ENCODE measurements at places on chromosomes 5 and 9.

DNA sequence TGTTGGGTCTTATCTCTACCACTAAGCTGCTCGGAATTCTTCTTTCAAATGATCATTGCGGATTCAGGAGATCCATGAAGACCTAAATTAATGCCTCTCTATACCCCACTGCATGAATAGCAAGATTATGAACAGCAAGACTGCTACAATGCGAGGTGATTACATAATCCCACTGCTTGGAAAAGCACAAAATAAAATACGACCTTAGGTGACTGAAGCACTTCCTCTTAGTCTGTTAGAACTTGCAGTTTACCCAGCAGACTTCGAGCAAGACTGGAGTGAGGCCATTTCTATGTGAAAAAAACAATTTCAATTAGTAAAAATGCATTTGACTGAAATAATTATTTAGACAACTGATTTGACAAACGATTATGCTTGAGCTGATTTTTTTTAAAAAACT lies 59.8 kb downstream of the SH3RF2 start:
- no peak for DNase-seq

- DNase-seq: no peak
Observed at GRCh38 chr5:115829913-115830312, 11.5 kb downstream of the ATG12 start.

DNA sequence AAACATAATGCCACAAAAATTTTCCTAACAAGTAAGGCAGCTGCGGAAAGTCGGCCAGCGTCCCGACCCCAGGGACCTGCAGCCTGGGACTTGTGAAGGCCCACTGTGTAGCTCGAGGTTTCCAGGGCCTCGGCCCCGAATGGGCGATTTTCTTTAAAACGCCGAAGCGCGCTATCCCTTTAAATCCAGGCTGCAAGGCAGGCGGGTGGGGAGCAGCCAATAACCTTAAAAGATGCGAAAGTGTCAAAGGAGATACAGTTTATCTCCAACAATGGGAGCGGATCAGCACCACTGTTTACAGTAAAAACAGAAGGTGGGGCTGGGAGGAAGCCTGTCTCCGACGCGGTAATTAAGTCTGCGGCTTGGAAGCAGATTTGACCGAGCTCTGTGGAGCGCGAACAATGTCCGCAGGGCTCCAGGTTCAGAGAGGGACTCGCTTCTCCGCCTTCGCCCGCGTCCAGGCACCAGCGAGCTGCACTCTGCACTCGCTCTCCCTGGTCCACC lies 1.7 kb upstream of the ZSWIM6 start:
- DNase-seq: no peak

GRCh38 chr9:133881671-133882381 lies 110.3 kb downstream of the VAV2 start:
- DNase-seq: no peak

DNA sequence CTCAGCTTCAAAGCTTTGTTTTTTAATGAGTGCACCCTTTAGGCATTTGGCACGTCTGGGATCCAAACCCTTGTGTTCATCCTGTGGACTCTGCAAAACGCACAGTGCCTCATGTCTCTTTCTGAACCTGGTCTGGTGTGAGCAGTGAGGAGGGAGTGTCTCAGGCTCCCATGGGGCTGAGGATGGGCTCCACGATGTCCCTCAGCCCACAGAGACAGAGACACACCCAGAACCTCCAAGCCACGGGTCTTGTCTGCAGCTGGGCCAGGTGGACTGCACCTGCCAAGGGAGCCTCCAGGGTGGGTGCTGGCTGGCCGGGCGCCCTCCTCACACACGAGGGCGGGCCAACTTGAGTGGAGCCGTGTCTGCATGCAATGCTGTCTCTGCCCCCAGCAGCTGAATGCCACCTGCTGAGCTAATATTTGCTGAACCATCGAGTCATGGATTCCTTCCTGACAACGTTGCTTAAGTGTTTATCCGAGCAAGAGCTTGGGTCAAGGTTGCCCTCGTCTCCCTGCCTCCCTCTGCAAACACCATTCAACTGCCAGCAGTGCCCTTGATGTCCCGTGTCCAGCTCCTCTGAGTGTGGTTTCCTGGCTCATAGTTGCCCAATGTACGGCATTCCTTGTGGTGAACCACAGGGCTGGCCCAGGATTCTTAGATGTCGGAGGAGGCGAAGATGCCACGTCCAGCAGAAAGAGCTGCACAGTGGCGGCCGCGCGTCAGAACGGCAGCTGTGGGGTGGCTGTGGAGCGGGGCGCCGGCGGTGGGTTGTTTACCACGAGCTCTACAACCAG lies 31.4 kb upstream of the LPCAT1 start:
- no peak for DNase-seq

- no peak for DNase-seq
Observed at GRCh38 chr9:86562691-86563090, 208.5 kb upstream of the TUT7 start.

DNA sequence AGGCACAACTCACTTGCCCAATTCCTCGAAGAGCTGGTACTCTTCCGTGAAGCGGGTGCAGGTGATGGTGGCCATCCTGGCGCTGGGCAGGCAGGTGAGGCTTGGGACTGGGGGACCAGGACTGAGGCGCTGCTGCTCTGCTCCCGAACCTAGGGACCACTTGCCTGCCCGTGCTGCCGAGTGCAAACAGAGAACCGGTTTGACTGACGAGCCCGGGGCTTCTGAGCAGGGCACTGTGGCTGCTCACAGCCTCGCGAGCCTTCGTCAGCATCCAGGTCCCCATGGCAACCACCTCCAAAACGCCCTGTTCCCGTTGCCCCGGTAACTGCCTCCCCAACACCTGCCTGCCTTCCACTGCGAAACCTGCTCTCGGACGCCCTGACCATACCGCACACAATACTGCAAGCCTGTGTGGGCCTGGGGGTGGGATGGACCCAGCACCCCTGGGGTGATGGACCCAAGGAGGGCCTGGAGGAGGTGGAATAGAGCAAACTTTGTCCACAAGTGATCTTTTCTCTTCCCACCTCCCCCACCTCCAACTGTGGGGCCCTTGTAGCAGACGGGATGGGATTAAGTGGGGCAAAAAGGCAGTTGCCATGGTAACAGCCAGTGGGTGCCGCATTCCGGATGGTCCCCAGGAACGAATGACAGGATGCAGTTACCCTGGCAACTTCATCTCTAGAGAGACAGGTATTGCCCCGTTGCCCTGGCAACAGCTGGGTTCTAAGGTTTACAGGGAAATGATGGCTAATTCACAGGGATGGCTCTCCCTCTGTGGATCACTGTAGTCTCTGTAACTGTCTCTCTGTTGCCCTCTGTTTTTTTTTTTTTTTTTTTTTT lies at the start of gene CAMK2A:
Gene CAMK2A (minus strand): TSS at position 223 of the 840 bp plus-strand sequence. CDS start 148 bp downstream, at position 75.
- DNase-seq: no peak

DNA sequence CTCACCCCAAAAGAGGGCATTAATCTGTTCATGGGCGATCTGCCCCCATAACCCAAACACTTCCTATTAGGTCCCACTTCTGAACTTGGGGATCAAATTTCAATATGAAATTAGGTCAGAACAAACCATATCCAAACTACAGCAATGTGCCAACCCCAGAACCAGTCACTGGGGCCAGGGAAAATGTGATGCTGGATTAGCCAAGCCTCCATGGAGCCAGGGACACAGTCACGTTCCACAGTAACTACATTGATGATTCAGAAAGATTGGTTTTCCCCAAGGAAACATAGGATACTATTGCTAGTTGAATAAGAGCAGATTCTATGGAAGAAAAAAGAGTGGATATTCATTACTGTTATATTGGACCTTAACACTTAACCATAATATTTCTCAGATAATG lies 84.2 kb downstream of the GIN1 start:
- no peak for DNase-seq

- DNase-seq: no peak
Observed at GRCh38 chr5:142561029-142561428, 124.9 kb downstream of the FGF1 start.

DNA sequence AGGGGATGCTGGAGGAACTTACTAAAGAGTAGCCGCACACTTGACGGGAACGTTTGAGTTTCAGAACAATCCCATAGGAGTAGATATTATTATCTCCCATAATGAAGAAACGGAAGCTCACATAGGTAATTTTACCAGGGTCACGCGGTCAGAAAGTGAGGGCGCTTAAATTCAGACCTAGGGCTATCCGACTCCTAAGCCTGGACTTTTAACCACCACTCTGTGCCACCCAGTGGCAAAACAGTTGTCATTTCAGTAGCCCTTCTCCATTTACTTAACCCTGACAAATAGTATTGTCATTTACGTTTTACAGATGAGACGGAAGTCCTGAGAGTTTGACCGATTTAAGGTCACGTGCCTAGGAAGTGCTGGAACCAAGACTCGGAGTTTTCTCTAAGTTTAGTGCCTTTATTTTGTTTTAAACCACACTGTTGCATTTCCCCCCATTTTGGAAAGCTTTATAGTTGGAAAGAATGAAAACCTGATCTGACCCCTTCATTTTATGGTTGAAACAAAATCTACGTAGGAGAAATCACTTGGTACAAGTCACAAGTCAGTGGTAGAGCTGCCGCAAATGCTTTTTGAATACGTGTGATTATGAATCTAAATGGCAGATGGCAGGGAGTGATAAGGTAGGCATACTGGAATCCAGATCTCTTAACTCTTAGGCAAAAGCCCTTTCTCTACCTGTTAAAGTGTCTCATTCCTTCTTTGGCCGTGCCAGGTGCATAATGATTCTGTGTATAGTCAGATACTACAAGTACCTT lies 650 bp downstream of the MRRF start:
- DNase-seq: no peak

GRCh38 chr5:96873449-96873848 lies 2.9 kb upstream of the ERAP2 start:
- DNase-seq: no peak

- no peak for DNase-seq
Observed at GRCh38 chr9:91839926-91840465, 110.0 kb downstream of the ROR2 start.

GRCh38 chr5:10490927-10491672 lies 49.4 kb downstream of the ROPN1L start:
- DNase-seq: no peak

- DNase-seq: no peak
Observed at GRCh38 chr9:109496218-109496617, 1.9 kb downstream of the PTPN3 start.

GRCh38 chr9:124000784-124001457 lies 10.6 kb upstream of the LHX2 start:
- DNase-seq: no peak

DNA sequence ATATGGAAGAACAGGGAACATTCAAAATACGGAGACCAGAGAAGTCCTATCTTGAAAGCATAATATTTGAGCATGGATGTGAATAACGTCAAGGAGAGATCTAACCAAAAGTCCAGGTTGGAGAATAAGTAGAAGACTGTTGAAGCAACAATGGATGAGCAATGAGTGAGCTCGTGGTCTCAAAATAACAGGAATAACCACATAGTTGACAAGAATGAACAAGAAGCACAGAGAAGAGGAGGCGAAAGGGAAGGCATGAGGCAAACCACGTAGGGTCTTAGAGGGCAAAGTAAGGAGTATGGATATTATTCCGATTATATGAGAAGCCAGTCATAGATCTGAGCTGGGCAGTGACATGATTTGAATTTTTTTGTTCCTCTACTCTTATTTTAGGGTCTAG lies 710.2 kb downstream of the BRINP1 start:
- DNase-seq: no peak

DNA sequence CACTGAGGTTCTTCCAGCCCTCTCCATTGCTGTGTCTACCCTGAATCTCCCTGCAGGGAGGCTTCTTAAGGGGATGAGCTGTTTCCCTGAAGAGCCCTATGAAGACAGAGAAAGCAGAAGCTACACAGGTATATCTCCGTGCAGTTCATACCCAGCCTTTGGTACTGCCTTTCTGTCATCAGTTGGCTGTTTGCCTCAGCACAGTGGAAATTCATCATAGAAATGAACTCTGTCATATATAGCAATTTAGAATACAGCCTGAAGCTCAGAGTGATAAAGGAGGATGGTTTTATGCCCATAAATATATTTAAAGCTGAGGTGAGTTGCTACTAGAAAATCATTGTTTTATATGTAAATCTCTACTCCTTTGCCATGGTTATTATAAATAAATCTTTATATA lies 42.6 kb upstream of the KCNN2 start:
- no peak for DNase-seq

GRCh38 chr5:1325870-1326531 lies 18.9 kb downstream of the CLPTM1L start:
- DNase-seq: no peak

- no peak for DNase-seq
Observed at GRCh38 chr5:101306391-101307137, 403.5 kb upstream of the ST8SIA4 start.

DNA sequence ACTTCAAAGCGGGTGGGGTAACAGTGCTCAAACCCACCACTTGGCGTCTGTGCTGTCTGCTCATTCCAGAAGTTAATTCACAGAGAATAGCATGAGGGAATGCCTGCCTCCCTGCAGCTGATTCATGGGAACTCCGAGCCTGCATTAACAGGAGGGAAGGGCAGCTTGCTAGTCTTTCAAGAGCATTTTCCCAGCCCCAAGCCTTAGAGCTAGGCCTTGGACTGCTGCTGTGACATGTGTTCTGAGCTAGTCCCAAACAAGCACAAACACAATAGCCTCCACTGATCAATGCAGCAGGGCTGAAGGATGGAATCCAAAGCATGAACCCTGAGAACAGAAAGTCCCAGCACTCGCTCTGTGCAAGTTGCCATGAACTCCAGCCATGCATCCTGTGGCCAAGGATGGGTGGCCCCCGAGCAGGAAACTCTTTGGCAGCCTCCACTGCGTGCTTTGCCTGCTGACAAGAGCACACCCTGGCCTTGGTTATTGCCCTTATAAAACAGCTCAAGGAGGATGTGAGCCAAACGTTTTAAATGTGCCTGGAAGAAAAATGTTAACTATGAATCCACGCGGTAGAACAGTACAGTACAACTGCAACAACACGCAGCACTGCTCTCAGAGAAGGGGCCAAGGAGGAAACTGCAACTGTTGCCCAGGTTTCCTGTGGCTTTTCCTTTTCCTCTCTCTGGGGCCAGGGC lies 653.1 kb upstream of the KLF4 start:
- no peak for DNase-seq

GRCh38 chr5:28580616-28581015 lies 1542.2 kb upstream of the CDH9 start:
- no peak for DNase-seq

GRCh38 chr5:72618708-72619107 lies 111.5 kb upstream of the ZNF366 start:
- no peak for DNase-seq

DNA sequence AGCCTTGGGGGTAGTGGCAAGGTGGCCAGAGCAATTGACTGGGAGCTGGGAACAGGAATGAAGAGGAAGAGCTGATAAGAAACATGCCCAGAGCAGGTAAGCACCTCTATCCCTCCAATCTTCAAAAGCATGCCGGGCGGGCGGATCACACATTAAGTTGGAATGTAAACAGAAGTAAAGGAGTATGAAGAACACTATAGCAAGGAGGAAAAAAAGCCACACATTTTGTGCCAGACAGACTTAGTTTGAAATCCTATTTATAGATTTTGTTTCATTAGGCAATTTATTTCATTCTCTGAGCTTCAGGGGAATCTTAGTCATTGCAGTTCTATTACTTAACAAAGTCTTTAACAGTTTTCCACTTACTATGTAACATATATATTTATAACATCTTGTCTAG lies 173.9 kb upstream of the TNC start:
- no peak for DNase-seq

GRCh38 chr9:130364619-130365322 lies 80.0 kb upstream of the ASS1 start:
- DNase-seq: no peak
